ENCODE measurements at places on chromosomes 3 and 15.
A peak's percentile ranks its signal among the peaks of the same experiment; 100 is the strongest.

DNA sequence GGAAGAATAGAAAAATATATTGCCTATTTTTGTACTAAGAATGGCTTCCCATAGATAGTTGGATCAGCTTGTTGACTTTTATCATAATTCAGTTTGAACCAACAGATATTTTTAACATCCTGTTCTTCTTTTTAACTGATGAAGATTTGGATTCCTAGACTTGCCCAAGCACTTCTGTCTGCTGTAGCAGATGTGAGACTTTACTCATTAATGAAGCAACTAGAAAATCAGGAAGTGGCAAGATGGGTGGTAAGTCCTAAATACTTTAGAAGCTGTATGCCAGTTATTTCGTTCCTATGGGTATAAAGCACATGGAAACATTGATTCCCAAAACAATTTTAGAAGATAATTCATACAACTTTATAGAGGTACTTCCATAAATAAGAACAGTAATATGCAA is 8.4 kb downstream of the PIGB start:
- no peak for DNase-seq

DNA sequence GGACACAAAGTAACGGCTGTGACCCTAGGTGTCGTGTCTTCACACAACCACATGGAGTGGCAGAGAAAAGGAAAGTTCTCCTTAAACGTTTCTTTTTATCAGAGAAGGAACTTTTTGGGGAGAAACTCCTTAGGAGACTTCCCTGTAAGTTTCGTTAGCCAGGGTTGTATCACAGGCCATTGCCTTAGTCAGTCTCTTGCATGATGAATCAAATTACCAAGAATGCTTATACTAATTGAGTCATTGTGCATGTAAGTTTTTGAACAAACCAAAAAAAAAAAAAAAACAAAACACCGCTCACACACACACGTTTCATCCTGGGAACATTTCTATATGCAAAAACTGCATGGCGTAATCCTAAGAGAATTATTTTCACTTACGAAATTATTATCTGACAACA is 150.4 kb upstream of the SATB1 start:
- DNase-seq, result no peak

GRCh38 chr15:99117111-99117510 is 12.2 kb downstream of the SYNM start:
- no peak for DNase-seq

- peak; percentile 92 for DNase-seq
These were observed 151.2 kb downstream of the OPA1 start for GRCh38 chr3:193744048-193744821.

DNA sequence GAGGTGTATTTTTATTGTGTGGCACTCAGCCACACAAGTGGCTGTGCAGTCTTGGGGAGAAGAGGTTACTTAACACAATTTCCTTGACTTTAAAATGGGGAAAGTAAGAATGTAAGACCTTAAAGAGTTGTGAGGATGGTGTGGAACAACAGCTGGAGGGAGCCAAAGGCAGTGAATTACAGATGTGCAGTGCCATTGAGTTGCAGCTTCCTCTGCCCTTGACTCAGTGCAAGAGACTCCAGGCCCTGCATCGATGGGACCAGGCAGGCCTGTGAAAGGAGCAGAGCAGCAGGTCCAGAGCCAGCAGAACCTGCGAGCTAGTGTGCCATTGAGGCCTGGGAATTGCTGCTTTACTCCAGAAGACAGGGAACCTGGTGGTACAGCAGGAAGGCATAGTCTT is 27.2 kb downstream of the EEFSEC start:
- no peak for DNase-seq

DNA sequence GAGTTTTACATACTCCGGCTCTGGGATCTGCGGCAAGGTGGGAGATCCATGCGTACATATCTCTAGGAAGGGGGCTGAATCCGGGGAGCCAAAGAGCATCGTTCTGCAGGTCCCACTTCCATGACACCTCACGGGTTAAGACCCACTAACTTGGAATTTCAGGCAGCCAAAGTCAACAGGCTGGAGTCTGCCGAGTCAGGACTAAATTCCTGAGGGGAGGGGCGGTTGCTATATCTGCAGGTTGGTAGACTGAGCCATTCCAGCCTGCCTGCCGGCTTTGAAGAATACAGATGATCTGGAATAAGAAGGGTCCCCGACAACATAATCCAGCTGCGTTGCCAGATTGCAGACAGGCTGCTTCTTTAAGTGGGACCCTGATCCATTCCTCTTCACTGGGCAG is 65.4 kb upstream of the PEX5L start:
- DNase-seq, result no peak

- no peak for DNase-seq
These were observed 3.0 kb downstream of the CCR9 start for GRCh38 chr3:45889337-45889736.

DNA sequence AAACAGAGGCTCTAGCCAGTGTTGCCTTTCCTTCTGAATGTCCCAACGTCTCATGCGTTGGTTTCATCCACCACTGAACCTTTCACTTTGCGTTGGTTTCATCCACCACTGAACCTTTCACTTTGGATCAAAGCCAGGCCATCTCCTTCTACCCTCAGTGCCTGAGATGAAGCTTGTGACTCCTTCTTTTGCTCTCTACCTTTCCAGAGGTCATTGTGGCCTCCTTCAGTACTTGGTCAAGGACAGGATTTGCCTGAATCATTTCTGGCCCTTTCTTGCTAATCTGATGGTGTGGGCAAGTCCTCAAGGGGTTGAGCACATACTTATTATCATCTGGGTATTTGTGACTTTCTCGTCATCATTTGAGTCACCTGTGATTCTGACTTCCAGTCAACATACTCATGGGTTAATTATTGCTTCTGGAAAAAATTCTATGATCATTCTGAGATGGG is 50.0 kb downstream of the SELENOT start:
- no peak for DNase-seq

GRCh38 chr3:103082501-103082900 is 647.7 kb downstream of the ZPLD1 start:
- DNase-seq, result no peak

GRCh38 chr15:66253418-66254088 is at the start of gene MEGF11:
Gene MEGF11, minus strand, starts transcription at chr15:66253750. Its CDS starts 125,347 bp downstream, at chr15:66128403.
- DNase-seq, result peak; percentile 49

DNA sequence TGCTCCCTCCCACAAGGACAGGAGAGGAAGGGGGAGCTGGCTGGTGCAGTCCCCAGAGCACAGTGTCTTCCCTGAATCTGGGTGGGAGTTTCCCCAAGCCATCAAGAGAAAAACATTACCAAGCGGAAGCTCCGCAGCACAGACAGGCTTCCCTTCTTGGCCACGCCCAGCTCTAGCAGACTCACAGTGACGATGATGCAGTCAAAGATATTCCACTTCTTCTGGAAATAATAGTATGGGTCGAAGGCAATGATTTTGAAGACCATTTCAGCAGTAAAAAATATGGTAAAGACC is 76.7 kb downstream of the SCN10A start:
- DNase-seq, result no peak

GRCh38 chr3:64185436-64185835 is 39.8 kb downstream of the PRICKLE2 start:
- DNase-seq, result no peak

DNA sequence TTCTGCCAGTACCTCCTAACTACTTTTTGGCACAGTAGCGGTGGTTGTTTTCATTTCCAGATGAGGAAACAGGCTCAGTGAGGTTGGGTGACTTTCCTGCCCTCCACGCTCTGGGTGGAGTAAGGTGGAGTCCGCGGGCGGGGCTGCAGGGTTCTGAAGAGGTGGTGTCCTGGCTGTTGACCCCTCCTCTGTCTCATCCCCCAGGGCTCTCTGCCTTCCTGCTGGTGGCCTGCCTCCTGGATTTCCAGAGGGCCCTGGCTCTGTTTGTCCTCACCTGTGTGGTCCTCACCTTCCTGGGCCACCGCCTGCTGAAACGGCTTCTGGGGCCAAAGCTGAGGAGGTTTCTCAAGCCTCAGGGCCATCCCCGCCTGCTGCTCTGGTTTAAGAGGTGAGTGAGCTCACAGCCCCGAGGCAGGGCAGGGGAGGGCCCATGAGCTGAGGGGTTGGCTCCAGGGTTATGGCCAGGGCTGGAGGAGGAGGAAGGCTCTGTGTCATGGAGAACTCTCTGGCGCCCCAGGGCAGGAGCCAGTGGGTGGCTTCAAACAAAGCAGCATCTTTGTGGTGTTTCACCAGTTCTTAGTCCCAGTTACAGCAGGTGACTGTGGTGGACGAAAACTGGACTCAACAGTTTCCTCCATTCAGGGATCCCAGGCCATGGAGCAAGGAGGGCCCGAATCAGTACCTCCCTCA is 10.4 kb downstream of the SLC28A1 start:
- no peak for DNase-seq

- no peak for DNase-seq
These were observed 259.2 kb downstream of the LSAMP start for GRCh38 chr3:116186049-116186448.

DNA sequence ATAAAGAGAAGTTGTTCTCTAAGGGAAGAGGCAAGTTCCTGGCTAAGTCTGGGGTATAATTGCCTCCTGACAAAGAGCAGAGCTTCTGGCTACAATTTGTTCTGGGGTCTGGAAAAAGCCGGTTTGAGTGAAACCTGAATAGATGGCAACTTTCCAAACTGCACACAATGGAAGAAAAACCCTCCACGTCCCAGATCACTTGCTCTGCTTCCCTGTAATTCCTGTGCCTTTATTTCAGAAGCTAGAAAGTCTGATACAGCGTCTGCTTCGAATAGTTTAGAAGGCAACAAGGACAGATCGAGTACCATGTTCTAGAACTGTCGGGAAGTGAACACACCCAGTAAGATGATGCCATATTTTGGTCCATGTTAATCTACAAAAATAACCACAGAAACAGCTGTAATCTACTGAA is 1.6 kb upstream of the WDR82 start:
- no peak for DNase-seq

DNA sequence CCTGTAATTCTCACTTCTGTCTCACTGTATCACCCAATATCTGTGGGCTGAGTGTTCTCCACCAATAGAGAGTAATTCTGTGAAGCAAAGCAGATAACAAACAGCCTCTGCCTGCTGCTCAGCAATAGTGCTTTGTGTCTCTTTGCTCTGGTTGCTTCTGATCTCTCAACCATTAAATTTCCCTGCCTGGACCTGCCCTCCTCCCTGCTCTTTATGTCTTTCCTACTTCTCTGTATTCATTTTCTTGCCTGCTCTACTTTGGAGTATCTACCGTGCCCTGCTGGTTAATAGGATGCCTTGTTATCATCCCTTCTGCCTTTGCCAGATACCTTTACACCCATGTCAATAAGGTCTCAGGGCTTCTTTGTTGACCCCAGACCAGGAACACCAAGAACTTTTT is 102.9 kb upstream of the CGNL1 start:
- DNase-seq, result no peak

DNA sequence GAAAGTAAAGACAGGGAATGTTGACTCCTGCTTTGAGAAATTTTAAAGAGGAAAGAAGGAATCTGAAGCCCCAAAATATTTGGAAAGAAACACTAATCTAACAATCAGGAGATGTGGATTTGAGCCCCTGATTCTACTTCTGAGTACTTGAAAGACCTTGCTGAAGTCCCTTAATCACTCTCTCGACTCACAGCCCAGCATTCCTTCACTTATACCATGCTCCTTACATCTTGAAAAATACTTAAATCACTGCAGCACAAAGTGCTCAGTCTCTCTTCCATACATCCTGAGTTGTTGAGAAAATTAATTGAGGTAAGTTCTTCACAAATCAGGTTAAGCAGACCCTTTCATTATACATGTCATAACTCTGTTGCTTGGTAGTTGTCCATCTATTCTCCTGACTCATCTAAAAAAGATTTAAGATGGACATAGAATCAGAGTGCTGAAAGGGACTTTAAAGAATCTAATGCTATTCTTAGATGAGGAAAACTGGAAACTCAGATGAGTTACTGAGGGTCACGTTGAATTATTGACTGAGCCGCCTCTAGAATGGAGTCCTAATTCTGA is 72.8 kb upstream of the THSD4 start:
- no peak for DNase-seq

- DNase-seq, result no peak
These were observed 74.9 kb downstream of the SIDT1 start for GRCh38 chr3:113607219-113607596.

GRCh38 chr15:69140306-69140705 is 20.1 kb upstream of the GLCE start:
- DNase-seq, result no peak

DNA sequence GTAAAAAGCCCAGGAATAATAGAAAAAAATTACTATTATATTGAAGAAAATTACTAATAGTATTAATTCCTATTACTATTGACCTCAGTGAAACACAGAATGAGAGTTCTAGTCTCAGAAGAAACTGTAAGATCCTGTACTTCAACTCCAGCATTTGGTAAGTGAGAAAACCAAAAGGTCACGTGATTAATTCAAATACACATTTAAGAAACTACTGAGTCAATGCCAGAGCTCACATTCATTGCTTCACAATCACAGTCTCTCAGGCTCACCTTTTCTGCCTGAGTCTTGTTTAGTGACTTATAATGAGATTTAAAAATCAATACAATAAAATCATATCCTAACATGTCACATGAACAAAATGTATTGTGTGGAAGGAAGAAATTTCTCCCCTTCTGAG is 556.1 kb downstream of the FGF12 start:
- no peak for DNase-seq

GRCh38 chr3:116299646-116300081 is 145.6 kb downstream of the LSAMP start:
- no peak for DNase-seq
